ENCODE measurements at places on chromosomes 6 and 20.

DNA sequence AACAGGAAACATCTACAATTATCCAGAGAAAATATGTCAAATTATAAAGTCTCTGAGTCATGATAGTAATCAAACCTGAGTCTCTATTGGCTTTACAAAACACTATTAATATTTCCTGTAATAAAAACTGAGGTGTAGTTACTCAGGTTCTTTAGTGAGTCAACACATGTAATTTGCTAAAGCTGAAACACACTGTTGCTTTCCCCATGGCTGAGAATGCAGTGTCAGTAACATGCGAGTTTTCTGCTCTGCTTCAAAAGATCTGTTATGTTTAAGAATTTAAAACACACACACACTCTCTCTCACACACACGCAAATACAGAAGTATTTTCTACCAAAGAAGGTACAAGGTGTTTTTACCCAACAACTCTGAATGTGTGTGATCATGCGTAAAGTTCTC lies 38.6 kb downstream of the ATXN1 start:
- no peak for DNase-seq

DNA sequence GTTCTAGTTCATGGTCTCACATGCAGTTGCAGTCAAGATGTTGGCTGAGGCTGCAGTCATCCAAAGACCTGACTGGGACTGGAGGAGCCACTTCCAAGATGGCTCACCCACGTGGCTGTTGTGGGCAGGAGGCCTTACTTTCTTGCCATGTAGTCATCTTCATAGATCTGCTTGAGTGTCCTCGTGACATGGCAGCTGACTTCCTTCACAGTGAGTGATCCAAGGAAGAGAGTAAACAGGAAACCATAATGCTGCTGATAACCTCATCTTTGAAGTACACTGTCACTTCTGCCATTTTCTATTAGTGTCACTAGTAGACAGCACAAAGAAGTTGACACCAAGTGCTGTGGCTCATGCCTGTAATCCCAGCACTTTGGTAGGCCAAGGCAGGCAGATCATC lies 40.1 kb upstream of the AKIRIN2 start:
- DNase-seq, result no peak

DNA sequence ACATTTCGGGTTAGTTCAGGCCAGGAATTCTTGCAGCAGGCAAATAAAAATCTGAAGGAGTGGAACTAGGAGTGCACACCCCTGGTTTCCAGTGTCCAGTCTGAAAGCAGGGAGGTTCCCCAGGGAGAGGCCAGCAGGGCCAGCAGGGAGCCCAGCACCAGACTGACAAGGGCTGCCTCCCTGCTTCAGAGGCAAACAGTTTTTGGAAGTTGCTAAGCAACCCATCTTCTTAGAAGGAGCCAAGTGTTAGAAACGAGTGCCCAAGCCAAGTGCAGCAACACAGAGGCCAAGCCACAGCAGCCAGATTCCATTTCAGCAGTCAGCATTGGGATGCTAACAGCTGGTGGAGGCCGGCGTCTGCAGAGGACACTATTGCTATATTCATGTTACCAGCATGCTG lies 179.1 kb downstream of the SYNDIG1 start:
- no peak for DNase-seq

GRCh38 chr6:167570460-167571400 lies 245.8 kb downstream of the TTLL2 start:
- DNase-seq, result no peak

DNA sequence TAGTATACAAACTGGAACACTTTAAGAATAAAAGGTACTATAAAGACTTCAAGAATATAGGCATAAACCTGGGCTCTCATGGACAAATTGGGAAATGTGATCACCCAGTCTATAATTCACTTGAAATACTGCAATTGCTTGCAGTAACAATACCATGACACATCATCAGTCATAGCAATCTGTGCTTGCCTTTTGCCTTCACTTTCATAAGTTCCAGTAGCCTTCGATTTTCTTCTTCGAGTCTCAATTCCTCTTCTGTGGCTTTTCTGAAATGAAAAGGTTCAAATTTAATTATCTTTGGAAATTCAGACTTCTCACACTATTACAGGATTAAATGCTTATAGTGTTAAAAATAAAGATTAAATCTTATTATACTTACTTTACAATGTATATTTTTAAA lies 96.3 kb upstream of the ZBTB24 start:
- no peak for DNase-seq

GRCh38 chr6:65449926-65450325 lies 257.1 kb downstream of the EYS start:
- DNase-seq, result no peak

DNA sequence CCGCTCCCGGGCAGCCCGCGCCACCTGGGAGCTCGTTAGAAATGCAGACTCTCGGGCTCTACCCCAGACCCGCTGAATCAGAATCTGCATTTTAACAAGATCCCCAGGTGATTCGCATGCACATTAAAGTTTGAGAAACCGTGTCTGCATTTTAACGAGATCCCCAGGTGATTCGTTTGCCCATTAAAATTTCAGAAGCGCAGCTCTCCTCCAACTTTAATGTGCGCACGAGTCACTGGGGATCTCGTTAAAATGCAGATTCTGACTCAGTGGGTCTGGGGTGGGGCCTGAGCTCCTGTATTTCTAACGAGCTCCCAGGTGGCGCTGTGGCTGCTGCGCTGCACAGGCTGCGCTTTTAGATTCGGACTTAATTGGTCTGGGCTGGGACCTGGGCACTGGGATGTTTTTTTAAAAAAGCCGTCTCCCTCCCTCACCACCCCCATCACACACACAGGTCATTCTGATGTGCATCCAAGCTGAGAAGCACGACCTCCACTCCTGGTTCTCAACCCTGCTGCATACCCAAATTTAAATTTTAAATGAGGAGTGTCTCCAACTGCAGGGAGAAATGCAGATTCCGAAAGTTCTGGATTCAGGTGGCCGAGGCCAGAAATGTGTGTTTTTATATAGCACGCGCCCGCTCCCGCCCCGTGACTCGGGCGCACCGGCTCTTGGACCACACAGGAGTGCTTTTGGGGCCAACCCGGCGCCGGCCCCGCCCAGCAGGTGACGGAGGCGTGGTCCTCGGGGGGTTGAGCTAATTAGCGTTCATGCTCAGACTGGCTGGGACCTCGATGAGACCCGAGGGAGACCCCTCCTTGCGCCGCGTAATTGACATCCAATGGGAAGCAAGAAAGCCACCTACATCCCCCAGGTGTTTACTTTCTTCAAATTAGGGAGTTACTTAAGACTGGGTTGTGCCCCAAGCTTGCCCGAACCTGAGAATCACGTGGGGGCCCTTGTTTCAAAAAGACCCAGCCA lies 85.8 kb downstream of the ZFP64 start:
- DNase-seq, result no peak

- no peak for DNase-seq
Measured at GRCh38 chr6:53961679-53962370, 149.4 kb upstream of the MLIP start.

DNA sequence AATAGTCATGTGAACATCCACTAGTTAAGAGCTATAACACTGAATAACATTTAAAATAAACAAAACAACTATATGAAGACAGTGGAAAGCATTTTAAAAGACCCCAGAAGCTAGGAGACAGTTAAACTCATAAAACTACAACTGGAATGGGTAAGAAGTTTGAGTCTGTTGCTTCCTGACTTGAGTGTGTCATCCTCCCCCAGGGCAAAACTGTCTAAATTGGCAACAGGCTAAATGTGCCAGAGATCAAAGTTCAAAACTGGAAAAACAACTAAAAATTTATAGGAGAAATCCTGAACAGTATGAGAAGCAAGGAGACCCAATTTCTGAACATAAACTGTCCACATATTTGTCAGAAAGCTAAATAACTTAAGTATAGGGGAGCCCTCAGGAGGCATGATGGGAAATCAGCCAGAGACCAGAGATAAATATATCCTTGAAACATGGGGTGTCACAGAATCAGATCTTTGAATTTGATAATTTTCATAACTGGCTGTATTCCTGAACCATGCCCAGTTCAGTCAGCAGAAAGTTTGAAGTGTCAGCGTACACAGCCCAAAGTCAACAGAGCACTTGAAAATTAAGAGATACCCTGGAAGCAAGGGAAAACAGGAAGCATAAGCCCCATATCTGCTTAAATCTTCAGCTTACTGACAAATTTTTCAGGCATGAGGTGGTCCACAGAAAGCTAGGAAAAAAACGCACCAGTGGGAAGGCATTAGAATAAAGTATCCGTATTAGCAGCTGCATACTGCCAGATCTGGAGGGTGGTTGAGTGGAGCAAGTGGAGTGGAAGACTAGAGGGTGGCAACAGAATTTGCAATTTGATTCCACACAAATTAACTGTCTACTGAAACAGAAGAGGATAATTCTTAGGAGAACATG lies 516.1 kb upstream of the MAN1A1 start:
- DNase-seq, result no peak

GRCh38 chr6:14537030-14537429 lies 419.5 kb downstream of the CD83 start:
- no peak for DNase-seq

GRCh38 chr6:165791876-165792437 lies 128.9 kb upstream of the PDE10A start:
- no peak for DNase-seq

- peak; percentile 12 for DNase-seq
Measured at GRCh38 chr6:158387036-158387435, 74.8 kb downstream of the TULP4 start.

- DNase-seq, result no peak
Measured at GRCh38 chr20:23082846-23083552, 3.1 kb downstream of the CD93 start.

GRCh38 chr6:132220800-132221199 lies 180.5 kb downstream of the MOXD1 start:
- no peak for DNase-seq

- no peak for DNase-seq
Measured at GRCh38 chr6:166836785-166837718, 119.3 kb downstream of the RNASET2 start.

GRCh38 chr6:140052736-140053729 lies 678.6 kb upstream of the CITED2 start:
- DNase-seq, result no peak

GRCh38 chr6:26030716-26031115 lies 56.5 kb upstream of the HFE start:
- DNase-seq, result no peak

DNA sequence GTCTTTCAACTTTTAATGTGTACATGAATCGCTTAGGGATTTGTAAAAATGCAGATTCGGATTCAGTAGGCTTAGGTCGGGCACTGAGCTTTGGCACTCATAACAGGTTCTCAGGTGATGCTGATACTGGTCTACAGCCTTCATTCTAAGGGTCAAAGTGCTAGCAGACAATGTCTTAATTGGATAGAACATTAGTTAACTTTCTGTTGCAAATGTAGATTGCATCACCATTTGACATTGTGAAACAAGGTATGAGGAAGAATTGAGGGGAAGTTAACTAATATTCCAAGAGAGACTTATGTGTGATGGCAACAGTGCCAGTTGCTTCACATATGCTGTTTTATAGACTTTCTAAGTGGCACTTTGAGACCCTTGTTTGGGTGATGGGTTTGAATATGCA lies 86.9 kb downstream of the MLIP start:
- no peak for DNase-seq

DNA sequence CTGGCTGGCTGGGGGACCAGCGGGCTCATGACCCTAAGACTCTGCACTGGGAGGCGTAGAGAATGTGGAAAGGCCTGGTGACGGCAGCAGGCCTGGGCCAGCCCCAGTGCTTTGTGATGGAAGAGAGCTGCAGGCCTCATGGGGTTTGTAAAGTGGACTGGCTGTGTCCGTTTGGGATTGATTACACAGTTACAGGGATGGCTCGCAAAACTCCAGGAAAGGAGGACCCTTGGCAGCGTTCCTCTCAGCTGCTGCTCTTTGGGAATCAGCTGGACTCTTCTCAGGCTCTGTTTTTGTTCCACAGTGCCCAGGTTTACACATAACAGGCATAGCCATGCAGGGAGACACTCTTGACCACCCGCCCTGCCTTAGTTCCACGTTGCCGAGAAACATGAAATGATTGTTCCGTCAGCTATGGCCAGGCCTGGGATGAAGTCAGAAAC lies 89.0 kb downstream of the SLX4IP start:
- DNase-seq, result peak; percentile 19

DNA sequence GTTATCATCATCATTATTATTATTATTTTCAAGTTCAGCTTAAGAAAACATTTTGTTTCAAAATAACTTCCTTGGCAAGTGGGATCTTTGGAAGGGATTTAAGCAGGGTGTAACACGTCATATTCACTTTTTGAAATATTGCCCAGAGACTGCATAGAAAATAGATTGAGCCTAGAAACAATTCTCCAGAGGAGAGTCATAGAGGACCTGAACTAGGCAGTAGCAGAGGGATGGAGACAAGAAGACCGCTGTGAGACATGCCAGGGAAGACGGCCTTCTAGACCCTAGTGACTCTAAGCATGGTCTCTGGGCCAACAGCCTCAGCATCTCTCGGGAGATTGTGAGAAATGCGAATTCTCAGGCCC lies 55.5 kb downstream of the EDN1 start:
- no peak for DNase-seq

- DNase-seq, result no peak
Measured at GRCh38 chr6:71387179-71387578, 98.6 kb downstream of the OGFRL1 start.

- no peak for DNase-seq
Measured at GRCh38 chr6:137698636-137699030, 168.4 kb upstream of the TNFAIP3 start.

GRCh38 chr6:119226089-119226488 lies 123.5 kb downstream of the MAN1A1 start:
- DNase-seq, result no peak

DNA sequence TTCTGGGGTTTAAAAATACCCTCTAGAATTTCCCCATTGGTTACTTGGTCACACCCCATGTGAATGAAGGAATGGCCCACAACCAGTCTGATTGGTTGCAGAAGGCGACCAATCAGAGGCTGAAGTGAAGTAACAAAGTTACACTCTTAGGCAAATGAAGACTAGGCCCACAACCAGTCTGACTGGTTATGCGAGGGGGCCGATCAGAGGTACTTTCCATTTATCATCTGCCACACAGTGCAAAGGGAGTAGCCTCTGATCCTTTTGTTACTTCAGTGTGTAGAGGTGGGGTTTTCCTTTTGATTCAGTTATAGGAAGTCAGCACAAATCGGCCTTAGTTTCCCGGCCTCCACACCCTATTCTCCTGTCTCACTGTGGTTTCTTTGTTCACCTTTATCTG lies 61.2 kb upstream of the SGK1 start:
- peak; percentile 82 for DNase-seq

GRCh38 chr20:45121388-45121787 lies 2.9 kb downstream of the WFDC12 start:
- DNase-seq, result no peak

GRCh38 chr20:8568075-8568474 lies 436.0 kb downstream of the PLCB1 start:
- no peak for DNase-seq

DNA sequence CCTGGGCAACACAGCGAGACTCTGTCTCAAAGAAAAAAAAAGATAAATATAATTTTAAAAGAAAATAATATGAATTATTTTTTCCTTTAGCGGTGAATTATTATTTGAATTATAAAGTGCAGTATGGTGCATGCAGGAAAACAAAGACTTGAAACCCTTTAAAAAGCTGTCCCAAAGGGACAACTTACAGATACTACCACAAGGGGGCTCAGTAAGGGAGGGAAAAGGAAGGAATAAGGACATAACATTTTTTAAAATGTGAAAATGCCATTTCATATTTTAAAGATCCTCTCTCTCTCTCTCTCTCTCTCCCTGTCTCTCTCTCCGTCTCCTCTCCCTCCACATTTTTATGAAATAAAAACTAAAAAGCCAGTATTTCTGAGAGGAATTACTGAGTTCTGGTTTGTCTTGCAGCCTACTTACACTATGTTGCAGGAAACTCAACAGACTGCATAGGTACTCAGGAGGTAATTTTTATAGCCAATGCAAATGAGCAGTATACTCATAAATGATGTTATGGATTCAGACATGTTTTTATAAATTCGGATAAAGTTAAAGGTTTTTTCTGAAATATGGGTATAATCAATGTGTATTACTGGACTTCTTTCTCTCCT lies 455.0 kb upstream of the GJE1 start:
- DNase-seq, result peak; percentile 23
